ENCODE measurements at places on chromosomes 2 and 18.

- DNase-seq: peak; percentile 44
Observed at GRCh38 chr2:222730366-222730999, 59.0 kb downstream of the MOGAT1 start.

GRCh38 chr2:188410504-188411235 is 119.0 kb downstream of the GULP1 start:
- peak; percentile 73 for DNase-seq

DNA sequence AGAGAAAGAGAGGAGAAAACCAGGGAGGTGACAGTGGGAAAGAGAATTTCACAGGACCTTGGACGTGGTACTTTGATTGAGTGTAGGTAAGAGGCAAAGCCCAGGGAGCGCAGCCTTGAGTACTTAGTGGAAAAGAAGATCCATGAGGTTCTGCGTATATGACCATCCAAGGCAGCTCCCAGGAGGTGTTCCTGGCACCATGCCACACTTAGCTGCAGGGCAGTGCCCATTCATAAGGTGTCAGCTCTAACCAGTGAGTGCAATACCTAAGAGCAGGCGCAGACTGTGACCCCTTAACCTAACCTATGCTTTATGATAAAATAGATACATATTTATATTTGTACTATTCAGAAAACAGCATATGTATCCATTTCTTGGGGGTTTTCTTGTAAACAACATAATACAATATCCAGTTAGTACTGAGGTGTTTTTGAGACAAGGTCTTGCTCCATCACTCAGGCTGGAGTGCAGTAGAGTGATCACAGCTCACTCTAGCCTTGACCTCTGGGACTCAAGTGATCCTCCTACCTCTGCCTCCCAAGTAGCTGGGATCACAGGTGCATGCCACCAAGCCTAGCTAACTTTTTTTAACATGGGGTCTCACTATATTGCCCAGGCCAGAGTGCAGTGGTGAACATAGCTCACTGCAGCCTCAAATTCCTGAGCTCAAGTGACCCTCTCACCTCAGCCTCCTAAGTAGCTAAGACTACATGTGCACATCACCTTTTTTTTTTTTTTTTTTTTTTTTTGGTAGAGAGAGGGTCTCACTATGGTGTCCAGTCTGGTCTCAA is 174.6 kb downstream of the GFPT1 start:
- no peak for DNase-seq

DNA sequence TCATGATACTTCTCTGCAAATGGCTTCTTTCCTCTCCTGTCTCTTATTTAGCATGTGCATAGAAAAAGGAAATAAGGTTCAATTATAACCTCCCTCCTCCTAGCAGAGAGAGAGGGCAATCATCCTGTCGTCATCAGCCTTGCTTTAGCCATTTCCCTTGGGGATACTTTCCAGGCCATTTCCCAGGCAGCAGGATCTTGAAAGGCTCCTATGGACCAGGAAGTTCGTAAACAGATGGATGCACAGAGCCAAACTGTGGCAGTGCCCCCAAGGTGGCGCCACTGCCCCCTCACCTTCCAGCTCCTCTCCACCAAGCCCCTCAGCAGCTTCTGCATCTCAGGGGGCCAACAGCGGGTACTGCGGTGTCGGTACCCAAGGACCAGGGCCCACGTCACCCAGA is 157.4 kb downstream of the DTNA start:
- DNase-seq: peak; percentile 31

GRCh38 chr2:113985554-113986397 is 95.9 kb downstream of the ACTR3 start:
- no peak for DNase-seq

DNA sequence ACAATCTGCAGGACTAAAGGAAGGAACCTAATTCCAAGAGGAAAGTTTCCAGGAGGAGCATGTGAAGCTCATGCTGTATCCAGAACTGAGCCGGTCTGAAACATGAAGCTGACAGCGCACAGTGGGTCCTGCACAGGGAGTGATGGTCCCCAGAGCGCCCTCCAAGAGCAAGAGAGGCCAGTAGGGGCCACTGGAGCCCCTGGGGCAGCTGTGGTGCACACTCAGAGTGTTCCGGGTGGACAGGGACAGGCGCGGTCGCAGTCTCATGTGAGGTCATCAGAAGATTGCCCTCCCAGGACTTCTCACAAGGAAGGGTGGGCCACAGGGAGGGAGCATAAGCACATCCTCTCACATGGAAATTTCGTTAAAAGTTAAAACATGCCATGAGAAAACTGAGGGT is 355.9 kb downstream of the EIPR1 start:
- DNase-seq: no peak

GRCh38 chr18:56085551-56085950 is 497.6 kb upstream of the TCF4 start:
- DNase-seq: peak; percentile 6

- DNase-seq: peak; percentile 98
Observed at GRCh38 chr2:74454654-74455511, at the start of gene INO80B. Gene INO80B, plus strand, starts transcription at chr2:74455087. Its CDS starts 30 bp downstream, at chr2:74455117.

- no peak for DNase-seq
Observed at GRCh38 chr2:33812707-33813106, 213.6 kb upstream of the FAM98A start.

Data from mesenchymal stem cell (in vitro differentiated cells and primary cell).